CD14-positive monocyte (primary cell): ENCODE measurements at places on chromosomes 3 and 15.

DNA sequence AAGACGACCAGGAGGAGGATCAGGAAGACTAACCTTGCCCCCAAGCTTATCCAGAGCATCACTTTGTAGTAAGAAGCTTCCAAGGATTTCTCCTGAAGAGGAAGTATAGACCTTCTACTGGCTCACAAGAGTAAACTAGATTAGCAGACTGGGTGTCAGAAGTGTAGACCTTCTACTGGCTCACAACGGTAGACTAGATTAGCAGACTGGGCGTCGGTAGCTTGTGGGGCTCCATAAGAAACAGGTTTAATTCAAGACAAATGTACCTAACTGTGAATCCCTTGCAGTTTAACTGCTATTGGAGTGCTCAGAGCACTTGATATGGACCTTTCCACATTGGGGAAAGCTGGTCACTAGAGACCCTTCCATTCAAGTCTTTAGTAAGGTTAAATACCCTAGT lies 12.9 kb downstream of the FBXO40 start:
- DNase-seq: no peak

DNA sequence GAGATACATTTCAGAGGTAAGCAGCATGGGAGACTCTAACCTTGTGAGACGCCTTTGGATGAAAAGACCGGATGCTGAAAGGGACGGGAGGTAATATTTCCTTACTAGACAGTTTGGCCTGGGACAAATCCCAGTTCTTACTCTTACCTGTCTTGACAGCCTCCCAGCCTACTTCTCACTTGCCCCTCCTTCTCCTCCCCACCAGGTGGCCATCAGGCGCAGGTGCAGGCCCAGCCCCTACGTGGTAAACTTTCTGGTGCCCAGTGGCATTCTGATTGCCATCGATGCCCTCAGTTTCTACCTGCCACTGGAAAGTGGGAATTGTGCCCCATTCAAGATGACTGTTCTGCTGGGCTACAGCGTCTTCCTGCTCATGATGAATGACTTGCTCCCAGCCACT lies 6.3 kb downstream of the HTR3D start:
- DNase-seq: no peak

DNA sequence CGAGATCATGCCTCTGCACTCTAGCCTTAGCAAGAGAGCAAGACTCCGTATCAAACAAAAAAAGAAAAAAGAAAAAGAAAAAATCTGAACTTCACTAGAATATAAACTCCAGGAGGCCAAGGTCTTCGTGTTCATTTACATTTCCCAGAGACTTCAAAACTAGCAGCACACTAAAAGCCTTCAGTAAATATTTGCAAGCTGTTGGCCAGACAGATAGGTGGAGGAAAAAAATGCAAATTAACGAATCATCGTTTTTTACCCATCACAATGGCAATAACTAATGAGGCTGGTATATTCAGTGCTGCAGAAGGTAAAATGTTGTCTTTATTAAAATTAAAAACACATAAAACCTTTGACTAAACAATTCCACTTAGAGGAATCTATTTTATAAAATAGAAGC lies 80.6 kb downstream of the CLASP2 start:
- DNase-seq: no peak

DNA sequence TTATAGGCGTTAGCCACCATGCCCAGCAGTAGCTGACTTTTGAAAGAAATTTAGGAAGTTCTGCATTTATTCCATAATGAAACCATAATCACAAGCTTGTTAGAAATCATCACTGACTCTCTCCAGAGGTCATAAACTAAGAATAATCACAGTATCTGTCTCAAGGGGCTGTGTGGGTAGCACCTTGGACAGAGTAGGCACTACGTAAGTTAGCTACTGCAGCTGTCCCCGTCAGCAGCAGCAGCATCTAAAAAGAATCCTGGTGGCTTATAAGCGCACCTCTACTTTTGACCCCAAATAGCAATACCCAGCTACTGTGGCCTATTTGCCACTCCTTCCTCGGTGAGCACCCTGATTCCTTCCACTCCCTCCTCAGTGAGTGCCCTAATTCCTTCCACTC lies 57.8 kb upstream of the RPL35A start:
- no peak for DNase-seq
